ENCODE measurements at places on chromosomes 2 and 18.

DNA sequence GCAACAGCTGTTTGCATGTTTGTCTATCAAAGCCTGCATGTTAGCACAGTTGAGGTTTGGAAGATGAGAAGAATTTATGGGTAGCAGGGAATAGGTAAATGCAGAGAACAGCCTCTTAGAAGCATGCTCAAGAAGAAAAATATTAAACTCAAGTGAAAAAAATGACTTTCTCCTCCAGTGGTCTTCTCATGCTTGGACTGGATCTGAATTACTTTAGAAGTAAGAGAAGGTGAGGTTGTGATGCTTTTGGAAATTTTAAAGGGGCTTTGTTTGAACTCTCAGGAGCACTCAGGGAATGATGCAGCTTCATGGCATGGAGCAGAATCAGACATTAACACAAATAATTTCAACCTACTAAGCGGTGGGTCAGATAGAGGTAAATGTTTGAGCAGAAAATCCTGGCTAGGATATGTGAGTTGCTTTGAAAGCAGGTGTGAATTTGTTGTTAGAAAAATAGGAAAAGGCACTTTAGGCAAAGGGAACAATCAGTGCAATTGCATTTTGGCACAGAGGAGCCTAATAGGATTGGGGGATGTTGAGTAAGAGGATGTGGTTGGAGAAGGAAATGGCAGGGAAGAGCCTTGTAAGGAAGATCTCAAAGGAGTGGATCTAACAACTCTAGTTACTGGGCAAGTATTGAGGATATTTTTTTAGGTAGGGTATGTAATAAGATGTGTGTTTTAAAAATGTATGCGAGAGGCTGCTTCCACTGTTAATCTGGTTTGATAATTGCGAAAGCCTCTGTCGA, 76.3 kb downstream of the DDX1 start:
- no peak for DNase-seq

DNA sequence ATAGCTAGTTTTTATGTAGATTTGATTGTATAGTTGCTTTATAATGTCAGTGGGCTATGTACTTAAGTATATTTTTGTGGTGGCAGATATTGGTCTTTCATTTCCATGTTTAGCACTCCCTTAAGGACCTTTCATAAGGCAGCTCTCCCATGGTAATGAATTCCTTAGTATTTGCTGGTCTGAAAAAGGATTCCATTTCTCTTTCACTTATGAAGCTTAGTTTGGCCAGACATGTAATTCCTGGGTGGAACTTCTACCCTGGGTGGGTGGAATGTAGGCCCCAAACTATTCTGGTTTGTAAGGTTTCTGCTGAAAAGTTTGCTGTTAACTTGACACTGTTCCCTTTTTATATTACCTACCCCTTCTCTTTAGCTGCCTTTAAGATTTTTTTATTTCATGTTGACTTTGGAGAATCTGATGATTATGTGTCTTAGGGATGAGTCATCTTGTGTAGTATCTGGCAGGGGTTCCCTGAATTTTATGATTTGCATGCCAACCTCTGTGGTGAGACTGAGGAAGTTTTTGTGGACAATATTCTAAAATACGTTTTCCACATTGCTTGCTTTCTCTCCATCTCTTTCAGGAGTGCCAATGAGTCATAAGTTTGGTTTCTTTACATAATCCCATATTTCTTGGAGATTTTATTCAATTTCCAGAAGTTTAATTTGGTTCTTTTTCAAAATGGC, 65.4 kb upstream of the VRK2 start:
- DNase-seq: no peak

DNA sequence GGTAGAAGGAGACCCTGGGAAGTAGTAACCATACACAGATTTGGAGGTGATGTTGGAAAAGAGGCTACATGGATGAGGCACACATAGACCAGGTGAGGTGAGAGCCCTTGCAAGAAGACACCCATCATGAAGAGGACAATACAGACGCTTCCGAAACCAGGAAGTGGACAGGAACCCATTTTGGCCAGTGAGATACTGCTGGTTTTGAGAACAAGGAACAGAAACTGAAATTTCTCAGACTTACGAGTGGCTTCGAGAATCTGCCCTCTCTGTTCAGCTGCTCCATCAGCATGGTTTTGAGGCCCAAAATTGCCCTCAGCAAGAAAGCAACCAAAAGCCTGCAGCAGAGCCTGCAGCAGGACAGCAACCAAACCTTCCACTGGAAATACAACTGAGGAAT, 479.1 kb upstream of the NRXN1 start:
- no peak for DNase-seq

DNA sequence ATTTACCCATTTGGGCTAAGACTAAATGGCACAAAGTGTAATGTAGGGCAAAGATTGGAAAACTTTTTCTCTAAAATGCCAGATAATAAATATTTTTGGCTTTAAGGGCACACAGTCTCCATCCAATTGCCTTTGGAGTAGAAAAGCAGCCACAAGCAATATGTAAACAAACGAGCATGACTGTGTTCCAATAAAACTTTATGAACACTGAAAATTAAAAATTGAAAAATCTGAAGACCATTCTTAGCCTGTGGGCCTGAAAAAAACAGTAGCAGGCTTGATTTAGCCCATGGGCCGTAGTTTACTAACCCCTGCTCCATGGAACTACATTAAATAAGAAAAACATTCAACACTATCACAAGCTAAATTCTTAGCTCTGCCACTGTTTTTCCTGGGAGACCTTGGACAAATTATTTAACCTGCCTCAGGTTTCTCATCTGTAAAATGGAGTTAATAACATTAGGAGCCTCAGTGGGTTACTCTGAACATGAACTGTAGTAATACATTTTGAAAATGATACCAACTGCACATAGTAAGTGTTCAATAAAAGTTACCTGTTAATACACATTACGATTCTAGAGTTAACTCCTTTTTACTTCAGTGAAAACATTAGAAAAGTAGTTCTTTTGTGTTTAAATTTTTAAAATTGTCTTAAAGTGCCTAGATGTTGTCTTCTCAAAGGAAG, 1.3 kb downstream of the IFIH1 start:
- no peak for DNase-seq

DNA sequence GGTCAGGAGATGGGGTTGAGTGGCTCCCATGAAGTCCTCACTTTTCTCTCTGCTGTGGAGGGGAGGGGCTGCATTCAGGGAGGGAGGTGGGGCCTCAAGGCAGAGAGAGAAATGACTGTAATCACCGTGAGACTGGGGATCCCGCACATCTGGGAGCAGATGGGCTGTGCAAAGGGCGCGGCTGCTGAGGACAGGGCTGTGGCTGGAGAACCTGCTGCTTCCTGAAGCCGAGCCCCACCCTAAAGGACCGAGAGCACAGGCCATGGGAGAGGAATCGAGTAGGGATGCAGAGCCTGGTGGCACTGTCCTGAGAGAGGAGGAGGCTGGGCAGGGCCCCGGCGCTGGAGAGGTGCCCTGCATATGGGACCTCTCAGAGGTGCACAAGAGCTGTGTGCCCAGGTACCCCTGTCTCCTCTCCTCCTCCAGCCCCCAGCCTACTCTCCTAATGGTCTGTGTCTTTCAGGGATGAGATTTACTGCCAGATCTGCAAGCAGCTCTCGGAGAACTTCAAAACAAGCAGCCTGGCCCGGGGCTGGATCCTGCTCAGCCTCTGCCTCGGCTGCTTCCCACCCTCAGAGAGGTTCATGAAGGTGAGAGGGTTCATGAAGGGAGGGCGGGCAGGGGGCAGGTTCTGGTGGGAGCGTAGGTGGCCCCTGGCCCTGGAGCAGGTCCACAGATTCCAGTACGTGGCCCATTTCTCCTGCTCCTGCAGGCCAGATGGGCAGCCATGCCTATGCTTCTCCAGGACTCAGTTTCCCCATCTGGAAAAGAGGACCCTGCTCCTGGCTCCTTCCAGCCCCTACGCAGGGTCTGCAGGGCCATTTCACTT, 25.9 kb upstream of the GPR17 start:
- DNase-seq: no peak

- DNase-seq: no peak
Observed at GRCh38 chr2:62824388-62824787, 118.9 kb downstream of the EHBP1 start.

DNA sequence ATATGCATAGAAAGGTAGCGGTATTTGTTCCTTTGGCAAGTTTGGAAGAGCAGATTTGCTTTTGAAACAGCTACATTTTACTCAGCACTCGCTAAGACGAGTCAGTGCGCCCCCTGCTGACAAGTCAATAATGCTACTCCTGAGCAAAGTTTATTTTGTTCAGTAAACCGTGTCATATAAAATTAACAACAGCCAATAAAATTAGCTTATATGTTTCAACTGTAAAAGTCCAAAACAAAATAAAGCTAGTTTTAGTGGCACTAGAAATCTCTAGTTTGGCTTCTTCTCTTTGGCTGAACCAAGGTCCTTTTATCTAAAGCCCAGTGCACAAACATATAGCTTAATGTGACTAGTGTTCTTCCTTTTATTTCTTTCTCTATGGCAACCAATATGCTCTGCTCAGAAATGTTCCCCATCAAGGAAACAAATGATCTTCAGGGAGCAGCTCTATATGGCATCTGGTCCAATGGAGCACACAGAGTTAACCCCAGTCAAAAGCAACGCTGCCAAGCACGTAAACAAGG, 4.2 kb upstream of the POU3F3 start:
- peak; percentile 57 for DNase-seq

DNA sequence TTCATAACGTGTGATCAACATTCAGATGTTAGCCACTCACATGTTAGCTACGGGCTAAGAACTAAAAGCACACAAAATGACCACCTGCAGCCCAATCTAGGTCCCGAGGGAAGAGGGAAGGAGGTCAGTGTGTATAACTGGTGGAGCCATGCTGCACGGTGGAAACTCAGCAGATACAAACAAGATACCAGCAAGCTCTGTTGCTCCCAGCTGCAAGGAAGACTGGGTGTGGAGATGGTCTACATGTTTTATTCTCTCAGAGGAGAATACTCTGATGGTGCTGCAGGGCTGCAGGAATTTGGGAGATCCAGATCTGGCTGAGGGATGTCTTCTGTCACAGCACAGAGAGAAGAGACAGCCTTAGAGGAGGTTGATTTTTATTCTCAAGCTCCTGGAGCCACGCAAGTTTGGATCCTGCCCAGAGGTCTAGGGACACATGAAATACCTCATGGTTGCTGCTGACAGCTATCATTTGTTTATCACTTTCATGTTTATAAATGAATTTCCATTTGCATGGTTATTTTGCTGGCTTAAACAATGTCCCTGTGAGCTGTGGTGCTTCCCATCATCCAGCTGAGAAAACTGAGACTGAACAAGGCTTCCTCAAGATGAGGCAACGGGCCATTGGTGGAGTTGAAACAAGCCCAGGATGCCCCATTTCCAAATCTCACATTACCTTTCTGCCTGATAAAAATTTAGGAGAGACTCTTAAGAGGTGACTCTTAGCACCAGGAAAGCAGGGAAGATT, 30.9 kb downstream of the RNF144A start:
- DNase-seq: no peak

GRCh38 chr2:147679191-147679954, 165.5 kb upstream of the ACVR2A start:
- no peak for DNase-seq

DNA sequence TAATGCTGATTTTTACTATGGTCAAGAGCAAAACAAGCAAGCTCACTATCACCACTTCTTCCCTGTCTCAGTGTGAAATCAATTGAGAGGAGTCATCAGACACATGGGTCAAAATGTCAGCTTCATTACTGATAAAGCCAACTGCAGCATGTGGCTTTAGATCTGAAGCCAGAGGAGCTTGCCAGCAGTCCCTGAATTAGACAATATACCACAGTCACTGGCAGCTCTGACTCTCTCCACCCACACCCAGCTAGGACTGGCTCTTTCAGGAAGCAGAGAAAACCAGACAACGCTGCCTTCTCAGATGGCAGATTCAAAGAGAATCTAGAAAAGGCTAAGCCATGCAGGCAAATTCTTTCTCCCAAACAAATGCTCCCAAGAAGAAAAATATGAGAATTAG, 20.0 kb upstream of the ASB18 start:
- no peak for DNase-seq

GRCh38 chr2:210199854-210200253, 25.4 kb downstream of the ACADL start:
- no peak for DNase-seq

- DNase-seq: no peak
Observed at GRCh38 chr2:104406261-104406726, 447.6 kb upstream of the POU3F3 start.

- no peak for DNase-seq
Observed at GRCh38 chr2:98927027-98927426, 9.0 kb downstream of the CRACDL start.
